ENCODE measurements at places on chromosomes 3 and 15.
A peak's percentile ranks its signal among the peaks of the same experiment; 100 is the strongest.

GRCh38 chr3:41424543-41425300 lies 225.4 kb downstream of the CTNNB1 start:
- no peak for DNase-seq

- no peak for DNase-seq
These were observed 66.1 kb downstream of the FBLN2 start for GRCh38 chr3:13615019-13615528.

DNA sequence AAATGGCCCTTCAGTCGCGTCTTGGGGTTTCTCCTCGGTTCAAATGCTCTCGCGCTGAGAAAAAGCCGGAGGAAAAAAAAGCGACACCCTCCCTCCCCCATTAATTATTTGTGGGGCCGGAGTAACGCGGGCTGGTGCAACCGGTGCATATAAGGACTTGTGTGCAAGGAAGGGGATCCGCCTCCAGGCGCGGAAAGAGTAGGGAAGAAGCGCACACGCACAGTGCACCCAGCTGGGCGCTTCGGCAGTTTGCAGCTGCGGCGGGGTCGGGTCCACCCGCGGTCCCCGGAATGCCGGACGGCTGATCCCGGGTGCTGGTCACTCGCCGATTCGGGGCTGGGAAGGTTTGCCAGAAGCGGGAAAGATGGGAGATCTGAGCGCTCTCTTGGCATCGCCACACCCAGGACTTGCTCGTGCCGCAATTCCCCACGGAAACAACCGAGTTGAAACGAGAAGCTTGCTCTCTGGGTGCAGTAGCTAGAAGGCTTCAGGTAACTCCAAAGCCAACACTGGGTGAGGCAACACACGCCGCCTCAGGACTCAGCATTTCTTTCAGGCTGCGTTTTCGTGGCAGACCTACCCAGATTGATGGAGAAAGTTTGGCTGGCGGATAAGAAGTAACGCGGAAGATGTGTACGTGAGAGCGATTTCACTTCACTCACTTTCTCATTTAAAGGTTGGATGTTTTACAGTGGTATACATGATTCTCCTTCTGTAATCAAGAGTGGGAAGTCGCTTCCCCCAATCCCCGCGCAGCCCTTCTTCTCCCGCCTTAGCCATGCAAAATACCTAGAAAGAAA lies 720 bp upstream of the TNIK start:
- peak; percentile 9 for DNase-seq

DNA sequence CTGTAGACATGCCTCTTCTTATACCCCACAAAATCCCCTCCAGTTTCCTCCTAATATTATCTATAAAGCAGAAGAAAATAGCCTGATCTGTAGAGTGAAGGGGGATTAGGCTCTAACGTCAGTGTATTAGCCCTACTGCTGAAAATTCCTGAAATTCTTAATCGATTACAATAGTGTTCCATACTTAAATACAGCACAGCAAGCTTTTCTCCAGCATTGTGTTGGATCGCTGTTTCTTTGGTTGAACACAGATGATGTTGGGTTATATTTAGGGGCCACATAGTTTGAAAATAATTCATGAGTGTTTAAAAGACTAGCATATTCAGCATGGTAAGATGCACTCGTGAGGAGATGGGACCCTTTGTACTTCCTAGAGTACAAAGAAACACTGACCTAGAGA lies 52.5 kb downstream of the PIAS1 start:
- no peak for DNase-seq

- no peak for DNase-seq
These were observed 42.2 kb upstream of the ROBO2 start for GRCh38 chr3:76997733-76998132.

DNA sequence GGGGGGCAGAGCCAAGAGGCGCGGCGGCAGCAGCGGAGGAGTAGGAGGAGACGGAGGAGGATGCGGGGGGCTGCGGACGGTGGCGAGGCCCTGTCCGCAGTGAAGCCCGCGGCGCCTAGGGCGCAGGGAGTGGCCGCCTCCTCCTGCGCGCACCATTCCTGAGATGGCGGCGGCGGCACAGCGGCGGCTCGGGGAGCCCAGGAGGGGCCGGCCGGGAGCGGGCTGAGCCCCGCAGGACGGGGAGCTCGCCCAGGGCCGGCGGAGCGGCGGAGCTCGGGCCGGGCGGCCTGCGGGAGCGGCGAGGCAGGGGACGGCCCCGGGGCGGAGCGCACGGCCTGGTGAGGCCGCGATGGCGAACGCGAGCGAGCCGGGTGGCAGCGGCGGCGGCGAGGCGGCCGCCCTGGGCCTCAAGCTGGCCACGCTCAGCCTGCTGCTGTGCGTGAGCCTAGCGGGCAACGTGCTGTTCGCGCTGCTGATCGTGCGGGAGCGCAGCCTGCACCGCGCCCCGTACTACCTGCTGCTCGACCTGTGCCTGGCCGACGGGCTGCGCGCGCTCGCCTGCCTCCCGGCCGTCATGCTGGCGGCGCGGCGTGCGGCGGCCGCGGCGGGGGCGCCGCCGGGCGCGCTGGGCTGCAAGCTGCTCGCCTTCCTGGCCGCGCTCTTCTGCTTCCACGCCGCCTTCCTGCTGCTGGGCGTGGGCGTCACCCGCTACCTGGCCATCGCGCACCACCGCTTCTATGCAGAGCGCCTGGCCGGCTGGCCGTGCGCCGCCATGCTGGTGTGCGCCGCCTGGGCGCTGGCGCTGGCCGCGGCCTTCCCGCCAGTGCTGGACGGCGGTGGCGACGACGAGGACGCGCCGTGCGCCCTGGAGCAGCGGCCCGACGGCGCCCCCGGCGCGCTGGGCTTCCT lies at the start of gene GPR27:
Gene GPR27 (plus strand): TSS at position 155 of the 909 bp plus-strand sequence. CDS start 195 bp downstream, at position 350.
- no peak for DNase-seq

- DNase-seq: no peak
These were observed 92.3 kb upstream of the MRPS22 start for GRCh38 chr3:139251529-139251928.

DNA sequence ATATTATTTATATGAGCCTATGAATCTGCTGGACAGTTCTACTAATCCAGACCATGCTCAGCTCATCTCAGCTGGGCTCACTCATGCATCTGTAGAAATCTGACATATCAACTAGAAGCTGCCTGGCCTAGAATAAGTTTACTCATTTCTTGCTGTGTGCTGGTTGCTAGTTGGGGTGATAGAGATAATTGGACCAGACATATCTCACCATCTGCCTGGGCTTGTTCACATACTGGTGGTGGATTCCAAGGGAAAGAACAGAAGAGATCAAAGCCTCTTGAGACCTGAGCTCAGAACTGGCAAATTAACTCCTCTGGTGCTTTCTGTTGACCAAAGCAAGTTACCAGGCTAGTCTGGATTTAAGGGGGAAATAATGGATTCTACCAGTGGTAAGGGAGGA lies 109.1 kb downstream of the NSUN3 start:
- no peak for DNase-seq

DNA sequence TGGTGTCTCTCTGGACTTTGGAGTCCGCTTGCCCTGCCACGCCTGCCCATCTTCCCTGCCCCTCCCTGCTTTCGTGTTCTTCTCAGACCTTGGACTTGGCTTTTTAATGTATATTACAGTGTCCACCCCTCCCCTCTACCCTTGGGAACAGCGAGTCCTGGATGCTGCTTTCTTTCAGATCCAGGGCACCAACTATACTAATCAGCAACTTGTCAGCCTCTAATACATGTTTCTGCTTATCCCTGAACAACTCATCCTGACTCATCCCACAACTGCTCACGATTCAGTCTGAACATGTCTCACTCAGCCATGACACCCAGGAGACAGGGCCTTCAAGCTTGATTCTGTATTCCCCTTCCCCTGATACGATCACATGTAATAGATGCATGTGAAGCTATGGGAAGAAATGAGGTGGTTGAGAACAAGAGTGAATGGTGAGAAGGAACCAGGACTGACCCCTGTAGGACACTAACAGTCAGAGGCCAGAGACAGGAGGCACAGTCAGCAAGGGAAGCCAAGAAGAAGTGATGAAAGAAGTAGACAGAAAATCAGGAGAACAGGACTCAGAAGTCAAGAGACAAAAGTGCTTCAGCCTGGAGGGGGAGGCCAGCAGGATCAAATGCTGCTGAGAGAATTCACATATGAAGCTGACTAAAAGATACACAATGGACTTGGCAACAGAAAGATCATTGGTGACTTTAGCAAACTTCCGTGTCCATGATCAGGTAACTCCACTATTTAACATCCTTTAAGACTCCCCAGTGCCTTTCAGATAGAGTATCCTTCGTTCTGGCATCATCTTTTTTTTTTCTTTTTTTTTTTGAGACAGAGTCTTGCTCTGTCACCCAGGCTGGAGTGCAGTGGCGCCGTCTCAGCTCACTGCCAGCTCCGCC lies 35.4 kb downstream of the BCL2L10 start:
- DNase-seq: no peak

DNA sequence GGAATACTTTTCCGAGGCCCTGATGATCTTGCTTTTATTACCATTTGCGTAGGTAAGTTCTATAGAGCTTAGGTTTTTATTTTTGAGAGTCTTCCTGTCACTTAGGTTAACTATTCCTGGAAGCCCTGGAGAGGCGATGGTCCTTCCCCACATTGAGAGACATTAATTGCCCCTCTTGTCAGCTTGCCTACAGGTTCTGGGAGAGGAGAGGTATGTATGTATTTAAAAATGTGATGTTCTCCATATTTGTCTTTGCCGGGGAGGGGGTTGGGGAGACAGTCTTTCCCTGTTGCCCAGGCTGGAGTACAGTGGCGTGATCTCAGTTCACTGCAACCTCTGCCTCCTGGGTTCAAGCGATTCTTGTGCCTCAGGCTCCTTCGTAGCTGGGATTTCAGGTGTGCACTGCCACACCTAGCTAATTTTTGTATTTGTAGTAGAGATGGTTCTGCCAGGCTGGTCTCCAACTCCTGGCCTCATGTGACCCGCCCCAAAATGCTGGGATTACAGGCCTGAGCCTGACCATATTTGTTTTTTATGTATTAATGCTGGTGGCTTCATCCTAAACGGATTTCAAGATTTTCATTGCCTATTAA lies 6.2 kb downstream of the RPSA start:
- no peak for DNase-seq

GRCh38 chr3:14477311-14477935 lies 62.7 kb downstream of the GRIP2 start:
- DNase-seq: no peak

GRCh38 chr3:130853581-130853980 lies 40.3 kb upstream of the ATP2C1 start:
- no peak for DNase-seq

DNA sequence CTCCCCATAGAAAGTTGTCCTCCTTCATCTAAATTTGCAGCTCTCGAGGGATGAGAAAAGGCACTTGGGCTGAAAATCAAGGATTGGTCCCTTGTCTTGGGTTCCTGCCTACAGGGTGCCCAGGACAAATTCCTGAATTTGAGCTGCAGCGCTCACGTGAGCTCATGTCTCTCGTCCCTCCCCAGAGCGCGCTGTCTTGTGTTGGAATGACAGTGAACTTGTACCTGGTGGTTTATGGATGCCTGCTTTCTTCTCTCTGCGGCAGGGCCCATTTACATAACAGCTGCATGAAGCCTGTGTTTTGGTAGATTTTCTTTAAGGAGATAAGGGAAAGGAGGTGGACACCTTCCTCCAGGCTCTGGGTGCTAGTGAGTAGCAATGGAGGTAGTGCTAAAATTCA lies 4.3 kb downstream of the RYR3 start:
- no peak for DNase-seq

GRCh38 chr15:52082197-52083036 lies 30.2 kb downstream of the BCL2L10 start:
- DNase-seq: no peak

DNA sequence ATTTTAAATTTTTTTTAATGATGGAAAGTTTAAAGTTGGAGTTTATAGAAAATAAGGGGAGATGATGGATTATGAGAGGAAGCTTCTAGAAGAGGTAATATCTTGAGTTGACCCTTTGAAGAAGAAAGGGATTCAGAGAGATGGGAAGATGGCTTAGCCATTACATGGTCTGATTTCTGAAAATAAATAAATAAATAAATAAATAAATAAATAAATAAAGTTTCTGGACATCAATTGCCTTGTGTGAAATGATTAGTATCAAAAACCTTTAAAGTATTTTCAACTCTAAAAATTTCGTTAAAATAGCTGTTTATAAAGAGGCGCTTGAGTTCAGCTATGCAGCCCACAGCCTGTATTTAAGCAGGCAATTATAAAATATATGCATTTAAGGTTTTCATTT lies 93.3 kb downstream of the MB21D2 start:
- no peak for DNase-seq

- no peak for DNase-seq
These were observed 10.5 kb upstream of the SCAANT1 start for GRCh38 chr3:63922491-63923199.

DNA sequence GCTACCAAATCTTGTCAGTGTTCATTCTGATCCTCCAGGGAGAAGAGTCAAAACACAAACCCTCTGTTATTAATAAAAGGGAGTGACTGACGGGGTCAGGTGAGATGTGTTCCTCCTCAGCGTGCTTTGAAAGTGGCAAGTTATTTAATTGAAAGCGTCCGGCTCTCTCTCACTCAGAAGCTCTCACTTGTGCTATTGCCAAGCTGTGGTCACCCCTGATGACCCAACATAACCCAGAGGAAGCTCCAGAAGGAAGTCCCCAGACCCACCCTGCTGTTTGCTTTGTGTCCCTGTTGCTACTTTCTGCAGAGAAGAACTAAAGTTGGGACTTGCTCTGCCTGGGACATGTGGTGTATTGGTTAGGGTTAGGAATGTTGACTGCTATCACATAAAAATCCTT lies 235.6 kb downstream of the EDEM1 start:
- DNase-seq: no peak

DNA sequence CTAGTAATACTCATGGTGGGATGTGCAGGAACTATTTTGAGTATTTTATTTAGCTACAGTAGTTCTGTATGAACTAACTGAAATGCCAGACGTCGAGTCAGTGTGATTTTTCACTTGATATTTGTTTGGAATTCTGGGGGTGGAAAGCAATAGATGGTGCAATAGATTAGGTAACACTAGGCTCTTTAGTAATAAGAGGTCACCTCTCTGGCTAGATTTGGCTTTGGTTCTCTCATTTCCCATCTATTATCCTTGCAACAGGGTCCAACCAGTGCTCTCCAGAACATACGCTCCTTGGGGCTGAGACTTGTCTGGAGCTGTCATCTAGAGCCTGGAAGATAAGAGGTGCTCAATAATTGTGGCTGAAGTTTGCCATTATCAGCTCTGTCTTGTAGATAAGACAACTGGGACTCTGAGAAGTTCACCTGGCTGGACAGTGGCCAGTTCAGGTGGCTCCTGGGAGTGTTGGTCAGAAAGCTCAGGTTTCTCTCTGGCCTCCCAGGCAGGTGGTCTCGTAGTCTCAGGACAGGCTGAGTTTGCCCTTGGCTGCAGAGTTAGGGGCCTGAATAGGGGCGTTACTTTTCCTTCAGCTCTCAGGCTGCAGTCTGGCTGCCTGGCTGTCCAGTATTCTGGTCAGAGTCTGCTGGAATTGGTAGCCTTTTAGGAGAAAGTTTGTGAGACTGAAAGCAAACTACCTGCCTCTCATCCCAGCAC lies 277.5 kb upstream of the RGMA start:
- no peak for DNase-seq

GRCh38 chr15:95758451-95758850 lies 572.0 kb upstream of the NR2F2 start:
- DNase-seq: no peak

DNA sequence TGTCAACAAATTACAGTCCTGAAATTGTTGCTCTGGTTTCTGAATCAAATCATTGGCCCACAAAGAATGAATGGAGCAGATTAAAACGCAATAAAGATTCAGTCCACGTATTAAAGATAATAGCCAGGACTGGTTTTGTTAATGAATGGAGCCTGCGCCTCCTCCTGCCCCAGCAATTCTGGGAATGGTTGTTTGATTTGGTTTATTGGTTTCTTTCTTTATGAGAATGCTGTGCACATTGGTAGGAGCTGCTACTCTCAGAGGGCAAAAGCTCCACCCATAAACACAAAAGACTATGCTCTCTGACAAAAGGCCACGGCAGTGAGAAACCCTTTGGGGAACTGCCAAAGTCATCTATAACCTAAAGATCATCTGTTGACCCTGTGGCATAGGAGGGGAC lies 261.1 kb downstream of the ABHD5 start:
- no peak for DNase-seq

Data from T-helper 1 cell (primary cell).